ENCODE measurements at places on chromosomes 2 and 18. TPM values are rescaled to one million over a fixed set of nuclear protein-coding genes. Genes with fewer than 3 reads are reported as not detected.

- no peak for DNase-seq
Observed at GRCh38 chr2:101754618-101755017, 57.1 kb downstream of the MAP4K4 start.

GRCh38 chr2:46400016-46400415 is 79.3 kb upstream of the TMEM247 start:
- DNase-seq: no peak

DNA sequence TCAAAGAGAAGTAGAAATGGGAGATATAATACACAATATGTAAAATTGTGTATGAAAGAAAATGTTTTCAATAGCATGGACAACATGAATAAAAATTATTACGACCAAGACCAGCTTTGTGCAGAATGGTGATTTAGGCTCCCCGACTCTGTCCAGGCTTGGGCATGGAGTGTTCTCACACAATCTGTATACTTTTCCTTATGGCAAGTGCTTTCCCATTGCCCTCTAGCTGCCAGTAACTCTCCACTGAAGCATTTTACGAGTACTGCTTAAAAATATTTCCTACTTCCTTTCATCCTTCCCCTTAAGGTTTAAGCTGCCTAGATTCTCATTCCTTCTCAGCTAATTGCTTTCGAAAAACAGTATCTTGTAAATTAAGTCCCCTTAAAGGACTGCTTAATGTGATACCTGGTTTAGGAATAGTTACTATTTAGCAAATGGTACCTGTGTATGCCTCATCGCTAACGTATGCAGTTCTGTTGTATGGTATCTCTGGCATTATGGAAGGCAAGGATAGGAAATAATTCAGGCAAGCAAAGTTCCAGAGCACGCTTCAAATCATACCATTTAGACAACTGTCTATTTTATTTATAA is 714.6 kb downstream of the ERBB4 start:
- no peak for DNase-seq

Gene ACMSD
- not detected for total RNA-seq

Gene ZBTB7C
- 11.8 TPM for total RNA-seq

GRCh38 chr2:222710736-222711135 is 39.3 kb downstream of the MOGAT1 start:
- no peak for DNase-seq

Gene CDH20
- 38.2 TPM for total RNA-seq

Gene MYO7B
- 0.19 TPM for total RNA-seq

DNA sequence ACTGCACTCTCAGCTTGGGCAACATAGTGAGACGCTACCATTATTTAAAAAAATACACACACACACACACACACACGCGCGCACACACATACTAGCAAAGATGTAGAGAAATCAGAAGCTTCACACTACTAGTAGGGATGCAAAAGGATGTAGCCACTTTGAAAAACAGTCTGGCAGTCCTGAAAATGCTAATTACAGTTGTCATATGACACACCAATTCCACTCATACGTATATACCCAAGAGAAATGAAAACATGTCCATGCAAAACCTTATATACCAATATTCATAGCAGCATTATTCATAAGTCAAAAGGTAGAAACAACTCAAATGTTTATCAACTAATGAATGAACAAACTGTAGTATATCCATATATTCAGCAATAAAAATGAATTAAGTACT is 90.3 kb downstream of the SLC25A12 start:
- no peak for DNase-seq

DNA sequence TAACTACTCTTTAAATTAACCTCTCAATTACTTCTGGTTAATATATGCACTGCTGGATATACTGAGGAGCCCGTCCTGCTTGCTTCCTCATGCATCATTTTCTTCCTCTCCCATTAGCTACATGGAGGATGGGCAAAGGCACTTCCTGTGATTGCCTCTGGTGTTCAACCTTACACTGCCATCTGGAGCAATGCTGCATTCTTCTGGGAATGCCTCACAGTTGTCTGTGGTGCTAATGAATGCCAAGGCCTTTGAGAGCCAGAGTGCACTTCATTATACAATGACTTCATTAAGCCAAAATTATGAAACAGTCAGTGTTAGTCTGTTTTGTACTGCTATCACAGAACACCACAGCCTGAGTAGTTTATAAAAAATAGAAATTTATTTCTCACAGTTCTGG is 134.8 kb upstream of the DOCK10 start:
- DNase-seq: no peak

Gene FSIP2
- 2.0 TPM for total RNA-seq

DNA sequence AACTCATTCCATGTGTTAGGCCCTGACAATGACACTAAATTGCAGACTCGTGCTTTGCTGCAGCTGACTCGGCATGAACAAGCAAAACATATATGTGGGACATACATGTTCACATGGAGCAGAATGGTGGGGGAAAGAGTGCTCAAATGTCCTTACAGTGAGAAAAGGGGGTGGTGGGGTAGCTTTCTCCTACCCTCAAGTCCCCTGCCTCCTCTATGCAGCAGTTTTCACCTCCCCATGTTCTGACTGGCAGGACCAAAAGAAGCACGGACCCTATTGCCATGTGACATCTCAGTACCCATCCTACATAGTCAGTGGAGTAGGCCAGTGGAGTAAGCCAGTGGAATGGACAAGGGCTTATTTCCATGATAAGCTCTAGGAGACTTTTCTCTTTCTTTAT is 259.3 kb downstream of the TTC32 start:
- no peak for DNase-seq

DNA sequence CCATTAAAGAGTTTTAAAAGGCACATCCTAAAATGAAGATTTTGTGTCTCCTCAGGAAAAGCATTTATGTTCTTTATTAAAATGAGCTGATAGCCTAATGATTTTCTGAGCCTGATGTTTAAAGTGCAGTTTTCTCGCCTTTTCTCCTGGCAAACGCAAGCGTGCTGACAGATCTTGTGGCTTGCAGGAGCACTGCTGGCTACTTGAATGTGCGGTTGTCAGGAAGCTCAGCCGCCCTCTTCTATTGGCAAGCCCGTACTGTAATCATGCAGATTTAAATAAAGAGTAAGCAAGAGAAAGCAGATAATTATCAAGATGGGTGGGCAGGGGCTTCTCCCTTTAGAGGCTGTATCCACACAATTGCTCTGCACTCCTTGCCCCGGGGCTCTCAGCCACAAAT is 139.5 kb upstream of the SPHKAP start:
- no peak for DNase-seq

GRCh38 chr2:33073018-33073417 is 126.3 kb downstream of the LTBP1 start:
- DNase-seq: no peak

DNA sequence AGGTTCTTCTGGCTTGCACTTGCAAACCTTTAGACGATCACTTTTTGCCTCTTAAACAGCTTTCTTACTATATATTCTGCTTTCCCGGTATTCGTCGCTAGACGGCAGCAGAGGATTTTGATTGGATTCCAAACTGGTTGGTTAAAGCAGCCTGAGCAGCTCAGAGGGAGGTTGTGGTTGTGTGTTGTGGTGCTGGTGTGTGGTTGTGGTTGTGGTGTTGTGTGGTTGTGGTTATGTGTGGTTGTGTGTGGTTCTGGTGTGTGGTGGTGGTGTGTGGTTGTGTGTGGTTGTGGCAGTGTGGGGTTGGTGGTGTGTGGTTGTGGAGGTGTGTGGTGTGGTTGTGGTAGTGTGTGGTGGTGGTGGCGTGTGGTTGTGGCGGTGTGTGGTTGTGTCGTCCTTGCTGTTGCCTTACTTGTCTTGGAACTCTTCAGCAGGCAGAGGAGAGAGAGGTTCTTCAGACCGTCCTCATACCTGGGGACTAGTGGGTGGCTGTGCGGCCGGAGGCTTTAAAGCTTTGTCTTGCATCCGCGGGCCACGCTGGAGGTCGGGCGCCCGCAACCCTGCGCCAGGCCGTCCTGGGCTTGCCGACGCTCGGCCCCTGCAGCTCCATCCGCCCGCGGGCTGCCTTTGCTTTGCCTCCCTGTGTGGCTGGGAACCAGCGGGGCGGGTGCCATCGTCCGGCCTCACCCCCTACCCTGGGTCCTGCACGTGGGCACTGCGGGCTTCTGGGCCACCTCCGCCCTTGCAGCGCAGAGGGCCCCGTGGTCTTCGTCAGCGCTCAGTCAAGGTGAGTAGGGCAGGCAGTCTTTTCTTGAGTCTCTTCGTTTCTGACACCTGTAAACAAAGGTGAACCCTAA is 190.8 kb downstream of the ARHGAP28 start:
- no peak for DNase-seq

GRCh38 chr2:98346311-98347236 is at the start of gene CNGA3:
TSS of gene CNGA3 (plus strand) at chr2:98346456. CDS start at chr2:98369976, 23,520 bp downstream.
- DNase-seq: no peak

- no peak for DNase-seq
Observed at GRCh38 chr18:36108601-36109000, 20.5 kb downstream of the SLC39A6 start.

DNA sequence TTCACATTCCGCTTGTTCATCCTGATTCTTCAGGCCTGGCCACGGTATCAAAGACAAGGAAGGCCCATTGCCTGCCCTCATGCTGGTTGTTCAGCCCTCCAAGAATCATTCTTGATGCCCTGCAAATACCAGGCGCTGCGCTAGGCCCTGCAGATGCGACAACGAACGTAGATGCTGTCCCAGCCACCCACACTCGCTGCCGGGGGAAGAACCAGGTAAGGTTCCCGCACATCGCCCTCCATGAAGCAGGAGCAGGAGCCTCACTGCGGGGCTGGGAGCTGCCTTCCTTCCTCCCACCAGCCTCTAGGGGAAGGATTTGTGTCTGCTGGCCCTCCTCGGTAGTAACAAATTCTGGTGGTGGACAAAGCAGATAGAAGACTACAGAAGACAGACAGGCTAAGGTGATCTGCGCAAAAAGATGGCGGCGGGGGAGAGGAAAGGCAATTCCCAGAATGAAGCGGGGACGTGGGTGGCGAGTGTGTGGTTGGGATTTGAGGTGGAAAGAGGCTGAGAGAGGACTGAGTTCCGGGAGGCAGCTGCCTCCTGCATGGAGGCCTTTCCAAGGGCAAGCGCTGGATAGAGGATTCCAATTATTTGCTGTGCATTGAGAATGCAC is 19.8 kb upstream of the GPR55 start:
- no peak for DNase-seq

DNA sequence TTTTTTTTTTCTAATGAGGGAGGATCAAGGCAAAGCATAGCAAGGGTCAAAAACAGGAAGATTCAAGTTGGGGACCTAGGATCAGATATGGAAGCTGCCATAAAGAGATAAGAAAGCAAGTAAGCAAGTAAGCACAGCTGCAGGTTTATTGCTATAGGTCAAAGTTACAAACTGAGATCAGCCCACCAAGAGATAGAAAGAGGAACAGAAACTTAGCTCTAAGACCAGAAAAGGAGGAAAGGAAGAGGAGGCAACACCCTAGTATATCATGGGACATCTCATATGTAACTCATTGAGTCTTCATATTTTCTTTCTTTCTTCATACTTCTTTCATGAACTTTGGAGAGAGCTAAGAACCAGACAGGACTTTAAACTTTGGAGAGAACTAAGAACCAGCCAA is 295.9 kb upstream of the CRIM1 start:
- DNase-seq: no peak

Measured in dorsolateral prefrontal cortex (tissue), 122 donors.